ENCODE measurements at places on chromosomes 11 and 22.

GRCh38 chr11:94862926-94863880, 95.0 kb downstream of the AMOTL1 start:
- DNase-seq: no peak

GRCh38 chr11:70537576-70538571, 139.5 kb downstream of the CTTN start:
- DNase-seq: no peak

- DNase-seq: no peak
These were observed 4.9 kb upstream of the EI24 start for GRCh38 chr11:125564357-125564756.

GRCh38 chr11:19789835-19790710, 77.4 kb downstream of the NAV2 start:
- no peak for DNase-seq

DNA sequence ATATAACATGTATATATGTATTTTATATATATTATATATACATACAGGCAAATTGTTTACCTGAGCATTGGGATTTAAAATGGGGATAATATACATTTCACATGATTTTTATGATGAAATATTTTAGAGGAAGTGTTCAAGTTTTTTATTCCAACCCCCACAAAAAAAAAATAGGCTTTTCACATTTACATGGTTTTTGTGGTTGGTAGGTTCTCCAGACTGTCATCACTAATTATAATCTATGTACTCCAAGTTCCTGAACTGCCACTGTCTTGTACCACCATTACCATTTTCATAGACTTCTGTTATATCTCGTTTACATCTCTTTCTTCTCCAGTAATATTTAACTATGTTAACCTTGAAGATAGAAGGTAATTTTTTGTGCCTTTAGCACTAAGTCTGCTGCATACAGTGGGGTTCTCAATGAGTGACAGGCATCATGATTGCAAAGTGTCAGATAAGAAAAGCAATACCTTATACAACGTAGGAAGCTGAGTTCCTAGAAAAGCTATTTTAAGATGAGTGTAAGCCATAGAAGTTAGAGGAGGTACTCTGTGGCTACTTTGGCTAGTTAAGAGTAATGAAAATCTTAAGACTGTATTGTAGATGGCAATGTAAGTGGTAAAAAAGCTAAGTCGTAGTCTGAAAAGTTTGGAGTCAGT, 5.2 kb downstream of the TMEM126A start:
- DNase-seq: no peak

- no peak for DNase-seq
These were observed 2.0 kb downstream of the DAGLA start for GRCh38 chr11:61682093-61682732.

DNA sequence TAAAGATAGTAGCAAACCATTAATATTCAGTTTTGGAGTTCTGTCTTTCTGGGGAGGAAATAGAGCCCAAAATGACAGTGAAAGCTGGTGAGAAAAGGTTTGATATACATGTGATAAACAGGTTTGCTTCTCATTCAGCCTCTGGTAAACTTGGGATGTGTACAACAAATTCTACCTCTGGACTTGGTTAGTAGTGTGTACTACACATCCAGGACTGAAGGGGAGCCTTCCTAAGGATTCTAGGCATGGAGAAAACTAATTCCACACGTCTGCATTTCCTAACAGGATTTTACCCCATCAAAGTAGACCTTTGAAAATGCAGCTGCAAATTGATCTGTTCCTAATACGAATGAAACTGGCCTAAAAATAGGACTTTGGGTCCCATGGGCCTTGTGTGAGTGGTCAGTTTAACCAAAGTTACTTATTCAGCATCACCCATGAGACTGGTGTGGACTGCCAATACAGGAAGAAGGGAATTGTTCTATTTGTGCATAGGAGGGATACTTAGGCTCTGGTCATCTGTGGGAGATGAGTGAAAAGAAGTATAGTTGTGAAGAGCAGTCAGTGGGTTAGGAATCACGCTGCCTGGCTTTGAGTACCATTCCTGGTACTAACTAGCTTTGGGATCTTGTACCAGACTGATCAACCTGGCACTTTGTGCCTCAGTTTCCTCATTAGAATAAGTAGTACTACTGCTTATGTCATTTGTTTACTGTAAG, 74.2 kb downstream of the YAP1 start:
- DNase-seq: no peak
